ENCODE measurements at places on chromosomes 3 and 15.

DNA sequence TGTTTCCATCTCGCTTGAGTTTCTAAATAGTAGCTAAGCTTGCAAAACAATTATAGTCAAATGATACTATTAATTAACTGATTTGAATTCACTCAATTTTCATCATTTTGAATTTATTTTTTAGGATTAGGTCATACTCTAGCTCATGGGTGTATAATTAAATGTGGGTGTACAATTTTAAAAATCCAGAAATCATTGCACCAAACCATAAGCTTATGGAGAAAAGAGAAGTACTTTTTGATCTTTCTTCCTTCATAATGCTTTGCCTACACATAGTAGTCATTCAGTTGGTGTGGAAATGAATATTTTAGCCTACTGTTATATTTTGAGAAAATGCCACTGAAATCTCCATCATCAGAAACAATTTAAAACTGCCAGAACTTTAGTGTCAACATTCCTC, 175.1 kb downstream of the CD47 start:
- DNase-seq, result no peak

- peak; percentile 50 for DNase-seq
Measured at GRCh38 chr15:76147906-76148570, 88.3 kb downstream of the TMEM266 start.

GRCh38 chr15:70762469-70763119, 764 bp downstream of the UACA start:
- no peak for DNase-seq

DNA sequence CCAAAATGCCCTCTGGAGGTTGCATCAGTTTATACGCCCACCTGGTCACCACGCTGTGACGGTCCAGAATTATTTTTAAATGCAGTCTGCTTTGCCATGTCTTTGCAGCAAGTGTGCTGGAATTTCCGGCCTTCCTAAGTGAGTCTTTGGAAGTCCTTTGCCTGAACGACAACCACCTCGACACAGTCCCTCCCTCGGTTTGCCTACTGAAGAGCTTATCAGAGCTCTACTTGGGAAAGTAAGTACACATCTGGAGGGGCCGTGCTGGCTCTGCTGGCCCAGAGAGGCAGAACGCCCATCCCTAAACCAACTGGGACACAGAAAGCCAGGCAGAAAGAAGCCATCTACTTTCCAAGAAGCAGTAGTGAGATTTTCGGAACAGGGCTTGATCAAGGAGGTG, 101.8 kb downstream of the LRRK1 start:
- no peak for DNase-seq

GRCh38 chr3:156535162-156535627, 19.7 kb downstream of the SSR3 start:
- peak; percentile 51 for DNase-seq

GRCh38 chr3:98021830-98022560, 13.1 kb downstream of the GABRR3 start:
- no peak for DNase-seq

GRCh38 chr15:37056177-37057121, 43.9 kb downstream of the MEIS2 start:
- DNase-seq, result no peak

- DNase-seq, result no peak
Measured at GRCh38 chr15:80801891-80802680, 22.9 kb downstream of the CEMIP start.

GRCh38 chr15:83198476-83198875, 9.1 kb downstream of the HDGFL3 start:
- no peak for DNase-seq

DNA sequence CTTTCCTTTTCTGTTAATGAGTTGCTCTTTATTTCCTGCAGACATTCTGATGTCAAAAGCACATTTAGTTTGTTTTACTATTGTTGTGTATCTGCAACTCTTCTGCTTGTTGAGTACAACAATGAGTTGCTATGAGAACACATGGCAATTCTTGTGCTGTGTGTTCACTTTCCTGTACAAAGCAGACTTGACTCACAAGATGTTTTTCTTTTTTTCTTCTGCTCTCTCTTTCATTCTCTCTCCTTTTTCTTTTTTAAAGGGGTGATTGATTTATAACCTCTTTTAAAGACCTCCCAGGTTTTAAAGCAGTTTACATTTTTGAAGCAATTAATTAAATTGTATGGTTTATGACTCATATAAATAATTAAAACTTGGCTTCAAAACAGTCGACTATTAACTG, 31.6 kb upstream of the ABHD10 start:
- DNase-seq, result no peak

DNA sequence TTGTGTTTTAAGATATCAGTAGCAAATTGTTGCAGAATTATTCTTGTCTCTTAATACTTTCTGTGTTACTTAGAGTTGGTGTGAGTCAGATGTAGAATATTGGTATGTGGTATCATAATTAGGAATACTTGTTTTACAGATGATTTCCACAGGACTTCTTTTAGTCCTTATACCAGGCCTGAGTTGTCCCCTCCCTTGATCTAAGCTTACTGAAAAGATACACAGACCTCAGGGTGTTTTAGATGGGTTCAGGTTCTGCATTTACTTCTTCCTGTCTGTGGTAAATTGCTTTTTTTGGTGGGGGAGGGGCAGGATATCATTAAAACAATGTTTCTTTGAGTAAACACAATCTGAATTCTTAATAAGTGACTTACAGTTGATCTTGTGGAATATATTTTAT, 14.2 kb downstream of the DZIP3 start:
- DNase-seq, result no peak

DNA sequence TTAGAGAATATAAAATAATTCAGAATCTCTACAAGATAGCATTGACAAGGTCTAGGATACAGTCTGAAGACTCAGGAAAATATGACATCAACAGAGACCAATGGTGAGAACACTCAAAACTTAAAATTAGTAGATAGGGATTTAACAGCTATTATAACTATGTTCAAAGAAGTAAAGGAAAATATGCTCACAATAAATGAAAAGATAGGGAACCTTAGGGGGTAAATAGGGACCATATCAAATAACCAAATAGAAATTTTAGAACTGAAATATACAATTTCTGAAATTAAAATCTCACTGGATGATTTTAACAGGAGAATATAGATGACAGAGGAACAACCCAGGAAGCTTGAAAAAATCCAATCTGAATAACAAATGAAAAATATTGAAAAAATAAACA, 31.8 kb upstream of the IGF2BP2 start:
- DNase-seq, result no peak

DNA sequence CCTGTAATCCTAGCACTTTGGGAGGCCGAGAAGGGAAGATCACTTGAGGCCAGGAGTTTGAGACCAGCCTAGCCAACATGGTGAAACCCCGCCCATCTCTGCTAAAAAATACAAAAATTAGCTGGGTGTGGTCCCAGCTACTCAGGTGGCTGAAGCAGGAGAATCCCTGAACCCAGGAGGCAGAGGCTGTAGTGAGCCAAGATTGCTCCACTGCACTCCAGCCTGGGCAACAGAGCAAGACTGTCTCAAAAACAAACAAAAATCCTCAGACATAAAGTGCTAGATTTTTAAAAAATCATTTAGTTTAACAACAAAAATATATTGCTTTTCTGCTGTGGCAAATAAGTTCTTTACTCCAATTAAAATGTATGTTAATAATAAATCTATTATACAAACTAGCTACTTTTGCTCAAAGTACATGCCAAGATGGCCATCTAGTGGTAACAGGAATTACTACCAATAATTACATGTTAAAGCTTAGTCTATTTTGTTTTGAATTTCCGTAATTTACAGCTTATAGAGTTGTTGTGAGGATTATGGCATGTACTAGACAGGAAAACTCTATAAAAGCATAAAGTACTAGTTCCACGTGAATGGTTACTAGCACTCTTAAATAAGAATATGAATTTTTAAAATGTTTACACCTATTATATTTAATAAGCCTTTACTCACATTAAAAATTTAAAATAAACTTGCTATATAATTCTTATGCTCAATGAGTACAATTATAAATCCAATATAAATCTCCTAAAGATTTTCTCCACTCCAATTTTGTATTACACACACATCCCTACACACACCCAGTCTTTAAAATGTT, 39.0 kb downstream of the GABPB1 start:
- peak; percentile 41 for DNase-seq

DNA sequence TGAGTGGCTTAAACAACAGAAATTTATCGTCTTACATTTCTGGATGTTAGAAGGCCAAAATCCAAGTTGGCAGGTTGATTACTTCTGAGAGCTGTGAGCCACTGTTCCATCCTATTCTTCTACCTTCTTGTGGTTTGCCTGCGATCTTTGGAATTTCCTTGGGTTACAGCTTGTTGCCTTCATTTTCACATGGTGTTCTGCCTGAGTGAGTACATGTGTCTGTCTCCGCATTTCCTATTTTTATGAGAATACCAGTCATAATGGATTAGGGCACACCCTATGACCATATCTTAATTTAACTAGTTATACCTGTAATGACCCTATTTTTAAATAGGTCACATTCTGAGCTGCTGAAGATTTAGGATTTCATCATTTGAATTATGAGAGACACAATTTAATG, 294.3 kb downstream of the CNTN4 start:
- peak; percentile 78 for DNase-seq

DNA sequence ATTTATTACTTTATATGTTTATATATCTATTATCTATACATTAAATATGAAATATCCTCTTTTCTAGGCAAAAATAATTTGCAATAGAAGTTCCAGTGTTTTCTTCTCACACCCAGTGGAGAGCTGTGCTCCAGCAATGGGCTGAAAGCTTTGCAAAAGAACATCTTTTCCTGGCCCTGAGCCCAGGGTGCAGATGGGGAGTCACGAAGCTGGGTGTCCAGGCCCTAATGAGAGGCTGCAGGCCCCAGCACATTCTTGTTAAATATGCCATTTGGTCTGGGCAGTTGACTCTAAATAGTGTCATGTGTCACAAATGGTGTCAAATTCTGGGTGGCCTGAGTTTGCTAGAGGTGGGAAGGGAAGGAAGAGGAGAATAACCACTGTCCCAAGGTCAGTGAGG, 5.7 kb downstream of the NTRK3 start:
- DNase-seq, result peak; percentile 81

DNA sequence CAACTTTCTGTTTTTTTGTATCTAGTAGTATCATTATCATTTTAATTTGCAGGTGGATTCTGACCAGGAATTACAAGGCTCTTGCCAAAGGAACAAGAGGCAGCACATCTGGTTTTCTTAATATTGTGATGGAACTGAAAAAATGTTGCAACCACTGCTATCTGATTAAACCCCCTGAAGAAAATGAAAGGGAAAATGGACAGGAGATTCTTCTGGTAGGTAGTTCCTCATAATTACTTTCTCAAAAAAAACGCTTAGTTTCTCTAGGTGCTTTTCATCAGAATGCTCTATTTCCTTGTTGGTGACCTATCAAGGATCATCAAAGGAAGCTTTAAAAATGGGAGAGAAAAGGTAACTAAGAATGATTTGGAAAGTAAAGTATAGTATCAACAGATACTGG, 71.6 kb downstream of the CHD2 start:
- DNase-seq, result no peak
